Fibroblast of lung (primary cell): ENCODE measurements at places on chromosomes 5 and 9.
A peak's percentile ranks its signal among the peaks of the same experiment; 100 is the strongest.

GRCh38 chr5:38465061-38465460 lies 91.4 kb downstream of the LIFR start:
- DNase-seq = peak; percentile 85

GRCh38 chr9:92479346-92479745 lies 3.0 kb downstream of the ASPN start:
- no peak for DNase-seq

DNA sequence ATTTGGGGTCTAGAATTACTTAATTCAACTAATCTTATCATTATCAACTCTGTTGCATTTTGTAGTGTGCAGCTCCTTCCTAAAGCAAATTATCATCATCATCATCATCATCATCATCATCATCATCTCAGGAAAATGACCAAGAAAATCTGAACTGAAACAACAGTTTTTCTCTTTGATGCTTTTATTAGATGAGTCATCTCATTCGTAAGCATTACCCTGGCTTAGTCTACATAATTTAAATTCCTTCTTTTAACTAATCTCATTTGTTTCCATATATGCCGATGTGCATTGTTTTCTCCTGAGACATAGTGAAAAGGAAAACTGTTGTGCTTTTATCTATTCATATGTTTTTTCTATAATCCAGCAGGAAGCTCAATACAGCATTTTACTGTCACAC lies 173.0 kb upstream of the PDE4D start:
- peak; percentile 1 for DNase-seq

DNA sequence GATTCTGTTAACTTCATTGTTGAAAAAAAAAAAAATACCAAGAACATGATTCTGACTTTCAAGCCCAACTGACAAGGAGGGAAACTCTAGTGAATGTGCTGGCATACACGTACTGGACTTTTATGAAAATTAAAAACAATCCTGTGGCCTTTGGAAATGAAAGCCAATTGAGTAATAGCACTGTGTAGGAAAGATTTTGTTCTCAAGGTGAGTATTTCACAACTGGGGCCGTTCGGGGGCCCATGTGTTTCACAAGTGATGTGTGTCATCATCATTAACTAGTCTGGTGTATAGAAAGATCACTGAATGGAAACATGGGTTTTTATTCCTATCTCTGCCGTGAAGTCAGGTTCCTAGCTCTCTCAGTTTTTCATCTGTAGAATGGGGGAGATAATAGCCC lies 605.0 kb upstream of the CLINT1 start:
- peak; percentile 67 for DNase-seq

DNA sequence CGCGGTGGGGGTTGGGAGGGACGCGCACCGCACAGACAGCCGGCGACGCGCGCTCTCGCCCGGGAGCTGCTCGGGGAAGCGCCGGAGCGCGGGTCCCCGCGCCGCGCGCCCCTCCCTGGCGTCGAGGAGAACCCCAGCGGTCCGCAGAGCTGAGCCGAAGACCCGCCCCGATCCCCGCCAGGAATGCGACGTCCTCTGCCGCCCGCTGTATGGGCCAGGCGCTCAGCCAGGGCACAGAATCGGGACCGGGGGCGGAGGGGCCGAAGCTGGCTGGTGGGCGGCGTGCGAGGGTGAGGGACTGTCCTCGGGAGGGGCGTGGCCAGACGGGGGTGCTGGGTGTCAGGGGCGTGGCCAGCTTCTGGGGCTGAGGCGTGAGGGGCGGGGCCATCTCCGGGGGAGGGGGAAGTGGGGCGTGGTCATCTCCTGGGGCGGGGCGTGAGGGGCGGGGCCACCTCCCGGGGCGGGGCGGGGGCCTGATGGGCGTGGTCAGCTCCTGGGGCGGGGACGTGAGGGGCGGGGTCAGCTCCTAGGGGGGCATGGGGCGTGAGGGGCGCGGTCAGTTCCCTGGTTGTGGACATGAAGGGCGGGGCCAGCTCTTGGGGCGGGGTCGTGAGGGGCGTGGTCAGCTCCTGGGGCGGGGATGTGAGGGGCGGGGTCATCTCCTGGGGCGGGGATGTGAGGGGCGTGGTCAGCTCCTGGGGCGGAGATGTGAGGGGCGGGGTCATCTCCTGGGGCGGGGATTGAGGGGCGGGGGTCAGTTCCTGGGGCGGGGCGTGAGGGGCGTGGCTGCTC lies 965 bp downstream of the PTGDS start:
- peak; percentile 62 for DNase-seq
